ENCODE measurements at places on chromosomes 3 and 15.

GRCh38 chr3:72892081-72892775 is 4.4 kb downstream of the GXYLT2 start:
- DNase-seq: no peak

DNA sequence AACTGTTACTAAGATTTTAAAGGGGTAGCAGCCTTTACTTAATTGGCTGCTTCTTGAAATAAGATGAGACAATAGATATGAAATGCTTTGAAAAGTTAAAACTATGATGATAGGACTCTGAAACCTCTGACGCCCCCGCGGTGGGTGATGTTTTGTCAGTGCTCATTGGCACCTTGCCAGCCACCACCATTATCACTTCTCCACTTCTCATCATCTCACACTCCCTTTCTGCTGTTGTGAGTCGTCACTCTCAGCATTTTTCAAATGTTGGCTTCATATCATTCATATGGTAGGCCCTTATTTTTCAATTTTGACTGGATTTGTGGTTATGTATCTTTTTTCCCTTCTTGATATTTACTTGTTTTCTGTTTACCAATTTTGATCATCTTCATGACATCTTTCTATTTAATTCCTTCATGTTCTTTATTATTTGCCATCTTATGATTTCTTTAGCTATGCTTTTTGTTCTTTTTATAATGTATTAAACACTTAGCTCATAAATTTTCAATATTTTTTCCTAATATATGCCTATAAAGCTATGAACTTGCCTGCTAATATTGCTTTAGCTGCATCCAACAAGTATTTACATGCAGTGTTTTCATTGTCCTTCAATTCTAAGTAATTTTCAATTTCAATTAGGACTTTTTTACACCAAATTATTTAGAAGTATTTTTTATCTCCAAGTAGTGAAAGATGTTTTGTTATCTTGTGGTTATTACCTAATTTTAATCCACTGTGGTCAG is 30.3 kb upstream of the SKOR1 start:
- no peak for DNase-seq

DNA sequence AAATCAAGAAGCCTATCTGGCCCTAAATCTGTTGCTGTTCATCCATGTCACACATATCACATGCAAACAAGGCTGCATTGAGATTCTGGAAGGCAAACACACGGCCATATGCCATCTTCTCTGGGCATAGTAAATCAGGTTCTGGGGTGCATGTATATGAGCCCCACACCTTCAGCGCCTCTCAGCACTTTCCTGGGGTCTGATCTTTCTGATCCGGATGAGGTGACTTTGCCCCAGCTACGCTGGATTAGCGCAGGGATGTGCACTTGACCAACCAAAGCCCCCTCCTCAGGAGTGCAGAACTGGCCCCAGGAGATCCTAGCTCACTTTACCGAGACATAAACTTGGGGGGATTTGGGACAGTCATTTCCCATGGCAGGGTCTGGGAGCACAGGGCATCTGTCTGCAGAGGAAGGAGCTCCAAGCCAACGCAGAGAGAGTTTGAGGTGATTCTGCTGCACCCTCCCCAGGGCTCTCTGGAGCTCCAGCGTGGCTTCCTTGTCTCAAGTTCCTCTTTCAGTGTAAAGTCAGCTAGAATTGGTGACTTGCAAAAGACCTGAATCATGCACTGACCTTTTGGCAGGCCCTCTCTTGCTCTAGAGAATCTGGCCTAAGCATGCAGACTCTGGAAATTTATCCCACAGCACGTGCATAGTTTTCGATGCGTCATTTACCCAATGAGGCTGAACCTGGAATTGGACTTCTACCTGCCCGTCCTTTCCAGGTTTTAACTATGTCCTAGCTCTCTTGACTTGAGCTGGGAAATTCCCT is 63.5 kb upstream of the KLF13 start:
- DNase-seq: no peak

DNA sequence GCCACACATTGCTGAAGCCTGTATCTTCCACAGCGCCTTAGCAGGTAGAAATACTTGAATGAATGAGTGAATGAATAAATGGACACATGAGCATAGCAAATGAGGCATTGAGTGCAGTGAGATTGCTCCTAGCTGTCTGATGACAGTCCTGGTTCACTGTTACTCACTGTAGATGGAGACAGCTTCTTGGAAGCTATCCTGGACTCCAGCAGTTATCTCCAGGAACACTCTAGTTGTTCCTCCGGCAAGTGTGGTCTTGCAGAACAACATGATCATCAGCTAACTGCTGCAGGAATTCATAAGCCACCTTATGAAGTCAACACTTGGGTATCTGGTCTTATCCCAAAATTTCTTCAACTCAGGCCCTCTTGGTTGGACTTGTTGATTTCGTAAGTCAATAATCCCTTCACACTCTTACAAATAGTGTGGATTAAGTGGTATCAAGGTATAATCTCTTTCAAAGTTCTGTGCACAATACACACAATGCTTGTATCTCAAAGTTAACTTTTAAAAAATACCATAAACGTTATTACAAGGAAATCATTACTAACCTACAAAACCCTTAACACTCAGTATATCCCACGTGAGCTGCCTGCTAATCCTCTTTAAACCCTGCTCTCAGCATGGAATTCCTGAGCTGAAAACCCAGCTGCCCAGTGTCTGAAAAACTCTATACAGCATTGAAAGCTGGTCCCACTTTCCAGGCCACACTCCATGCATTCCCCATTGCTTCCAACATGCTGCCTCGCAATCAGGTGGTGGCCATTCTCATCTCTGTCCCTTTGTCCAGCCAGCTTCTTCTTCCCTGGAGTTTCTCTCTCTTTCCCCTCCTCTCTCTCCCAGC is 14.4 kb upstream of the ZBTB38 start:
- no peak for DNase-seq

GRCh38 chr15:34651997-34652725 is 68.7 kb upstream of the GOLGA8B start:
- DNase-seq: no peak

GRCh38 chr15:30940359-30940758 is 36.6 kb downstream of the FAN1 start:
- no peak for DNase-seq

Data from stimulated activated CD4-positive, alpha-beta T cell treated with anti-CD3 and anti-CD28 coated beads, Interleukin-1b, Interleukin-23, amount 100 ng/mL, for 24 hours (primary cell).